ENCODE measurements at places on chromosomes 16 and 17.

DNA sequence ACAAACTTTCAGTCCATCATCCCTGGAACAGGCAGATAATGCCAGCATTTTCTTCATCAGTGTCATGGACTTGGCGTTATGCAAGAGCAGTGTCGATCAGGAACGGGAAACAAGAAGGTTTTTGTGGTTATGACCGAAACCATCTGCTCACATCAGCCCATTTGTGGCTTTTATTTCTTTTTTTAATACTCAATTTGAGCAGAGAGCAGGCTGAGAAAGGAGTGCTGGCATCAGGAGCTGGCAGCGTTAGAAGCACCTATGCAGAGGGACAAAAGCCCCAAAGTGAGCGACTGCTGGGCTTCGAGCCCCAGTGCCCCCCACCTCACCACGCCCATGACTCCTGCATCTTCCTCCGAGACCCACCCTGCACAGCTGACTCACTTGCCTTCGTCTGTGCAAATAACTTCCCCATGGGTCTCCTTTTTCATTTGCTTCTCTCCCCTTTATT lies 16.2 kb upstream of the CD300E start:
- no peak for DNase-seq

- DNase-seq, result no peak
Observed at GRCh38 chr17:72397687-72398086, 276.9 kb downstream of the SOX9 start.

DNA sequence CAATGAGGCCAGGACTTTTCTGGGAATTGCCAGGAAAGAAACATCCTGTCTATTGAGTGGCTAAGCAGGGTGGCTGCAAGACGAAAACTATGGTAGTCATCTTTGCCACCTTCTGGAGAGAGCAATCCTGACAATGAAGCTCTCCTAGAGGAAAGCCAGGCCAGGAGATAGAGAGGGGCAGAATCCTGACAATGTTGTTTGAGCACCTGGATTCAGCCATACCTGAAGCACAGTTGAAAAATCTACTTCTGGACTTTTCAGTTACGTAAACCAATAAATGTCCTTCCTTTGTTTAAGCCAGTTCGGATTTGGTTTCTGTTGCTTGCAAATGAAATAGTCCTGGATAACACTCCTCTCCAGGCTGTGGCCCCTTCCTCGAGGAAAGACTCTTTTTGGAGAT lies 9.4 kb downstream of the P2RX1 start:
- DNase-seq, result no peak

- DNase-seq, result no peak
Observed at GRCh38 chr17:29215717-29216116, 30.9 kb upstream of the CRYBA1 start.

DNA sequence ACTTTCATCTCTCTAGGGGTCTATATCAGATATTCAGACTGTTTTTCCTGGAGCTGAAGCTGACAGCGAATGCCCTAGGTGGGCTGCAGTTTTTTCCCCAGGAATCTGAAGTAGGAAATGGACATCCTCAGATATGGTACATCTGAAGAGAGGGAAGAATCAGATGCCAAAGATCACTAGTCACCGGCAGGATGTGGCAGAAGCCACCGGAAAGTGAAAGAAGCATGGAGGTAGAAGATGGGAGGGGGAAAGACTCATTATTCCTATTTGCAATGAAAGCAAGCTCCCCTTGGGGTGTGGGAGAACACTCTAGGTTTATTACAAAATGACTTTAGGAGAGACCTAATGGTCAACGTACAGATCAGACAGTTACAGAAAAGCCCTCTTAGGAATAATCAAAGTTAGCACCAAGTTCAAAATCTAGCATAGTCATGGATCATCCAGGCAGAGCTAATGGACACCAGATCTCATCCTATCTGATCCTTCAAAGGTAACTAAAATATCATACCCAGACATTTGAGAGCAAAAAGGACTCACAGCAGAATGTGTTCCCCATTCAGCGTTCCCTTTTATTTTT lies 110.7 kb downstream of the HS3ST3A1 start:
- DNase-seq, result no peak

DNA sequence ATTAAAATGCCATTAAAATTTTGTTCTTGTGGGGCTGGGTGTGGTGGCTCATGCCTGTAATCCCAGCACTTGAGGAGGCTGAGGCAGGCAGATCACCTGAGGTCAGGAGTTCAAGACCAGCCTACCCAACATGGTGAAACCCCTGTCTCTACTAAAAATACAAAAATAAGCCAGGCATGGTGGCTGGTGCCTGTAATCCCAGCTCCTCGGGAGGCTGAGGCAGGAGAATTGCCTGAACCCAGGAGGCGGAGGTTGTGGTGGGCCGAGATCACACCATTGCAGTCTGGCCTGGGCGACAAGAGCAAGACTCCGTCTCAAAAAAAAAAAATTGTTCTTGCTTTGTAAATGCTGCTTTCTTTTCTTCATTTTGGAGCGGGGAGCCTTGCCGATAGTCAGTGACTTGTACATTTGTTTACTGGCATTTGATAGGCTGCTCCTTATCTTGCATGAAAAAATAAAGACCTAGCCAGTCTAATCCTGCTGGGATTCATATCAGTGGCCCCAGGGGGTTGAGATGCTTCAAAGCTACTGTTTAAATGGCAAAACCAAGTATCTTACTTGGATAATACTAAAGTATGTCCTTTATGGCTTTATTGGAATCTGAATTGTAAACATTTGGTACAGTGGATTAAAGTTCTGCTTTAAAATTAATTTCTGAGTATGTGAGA lies 3.3 kb upstream of the CLTC start:
- no peak for DNase-seq

GRCh38 chr17:81317961-81318605 lies 23.0 kb upstream of the SLC38A10 start:
- no peak for DNase-seq

GRCh38 chr17:3318336-3318735 lies 20.2 kb upstream of the OR3A1 start:
- peak; percentile 22 for DNase-seq

DNA sequence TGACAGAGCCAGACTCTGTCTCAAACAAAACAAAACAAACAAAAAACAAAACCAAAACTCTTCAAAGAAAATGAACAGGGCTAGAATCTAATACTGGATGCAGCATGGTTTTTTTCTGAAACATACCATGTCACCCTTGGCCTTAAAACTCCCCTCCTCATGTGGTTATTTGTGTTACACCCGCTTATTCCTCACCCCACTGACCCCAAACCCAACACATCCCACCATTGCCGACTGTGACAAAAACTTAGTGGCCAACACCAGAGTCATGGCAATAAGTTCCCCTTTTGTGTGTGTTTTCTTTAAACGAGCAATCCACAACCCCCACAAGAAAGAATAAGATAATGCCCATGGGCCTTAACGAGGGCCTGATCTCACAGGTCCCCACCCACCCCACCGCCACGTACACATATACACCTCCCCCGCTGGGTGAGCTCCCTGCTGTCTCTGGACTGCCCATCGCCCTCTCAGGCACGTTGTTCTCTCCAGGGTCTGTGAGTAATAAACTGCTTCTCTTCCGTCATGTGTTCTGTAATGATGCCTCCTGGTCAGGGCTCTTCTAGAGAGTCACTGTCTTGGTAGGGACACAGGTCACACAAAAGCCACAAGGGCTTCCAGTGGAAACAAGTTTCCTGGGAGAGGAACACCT lies 16.8 kb upstream of the ENGASE start:
- no peak for DNase-seq

- no peak for DNase-seq
Observed at GRCh38 chr17:43334738-43335402, 63.9 kb upstream of the ARL4D start.

Data from NT2/D1 (cell line).